ENCODE measurements at places on chromosomes 3 and 15.

GRCh38 chr3:184539801-184540435 lies 21.7 kb upstream of the EPHB3 start:
- no peak for DNase-seq

DNA sequence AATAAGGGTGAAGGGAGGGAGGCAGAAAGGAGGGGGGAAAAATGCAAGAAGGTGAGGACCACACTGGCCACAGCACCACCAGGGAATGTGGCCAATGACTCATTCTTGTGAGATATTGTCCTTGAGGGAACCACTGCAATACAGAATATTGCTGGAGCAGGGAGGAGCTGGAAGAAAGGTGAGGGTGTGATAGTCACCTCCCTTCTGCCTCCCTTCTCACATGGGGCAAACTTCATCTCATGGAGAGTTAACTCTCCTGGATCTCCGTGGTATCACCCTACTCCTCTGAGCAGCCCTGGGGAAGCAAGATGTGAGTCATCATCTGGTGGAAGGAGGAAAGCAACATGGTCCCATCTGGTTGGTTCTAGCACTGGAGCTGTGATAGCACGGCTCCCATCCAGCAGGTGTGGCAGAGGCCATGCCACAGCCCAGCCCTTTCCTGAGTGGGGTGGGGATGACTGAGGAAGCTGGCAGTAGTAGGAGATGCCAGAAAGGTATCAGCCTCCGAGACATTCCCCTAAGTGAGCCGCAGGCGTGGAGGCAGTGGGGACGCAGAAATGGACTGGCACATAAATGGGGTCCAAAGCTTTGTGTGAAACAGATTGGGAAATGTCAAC lies 115.9 kb upstream of the LPP start:
- DNase-seq, result no peak

GRCh38 chr15:59492389-59493377 lies 54.7 kb downstream of the FAM81A start:
- peak; percentile 81 for DNase-seq

- no peak for DNase-seq
These were observed 518.9 kb downstream of the TUSC7 start for GRCh38 chr3:117228466-117228865.

DNA sequence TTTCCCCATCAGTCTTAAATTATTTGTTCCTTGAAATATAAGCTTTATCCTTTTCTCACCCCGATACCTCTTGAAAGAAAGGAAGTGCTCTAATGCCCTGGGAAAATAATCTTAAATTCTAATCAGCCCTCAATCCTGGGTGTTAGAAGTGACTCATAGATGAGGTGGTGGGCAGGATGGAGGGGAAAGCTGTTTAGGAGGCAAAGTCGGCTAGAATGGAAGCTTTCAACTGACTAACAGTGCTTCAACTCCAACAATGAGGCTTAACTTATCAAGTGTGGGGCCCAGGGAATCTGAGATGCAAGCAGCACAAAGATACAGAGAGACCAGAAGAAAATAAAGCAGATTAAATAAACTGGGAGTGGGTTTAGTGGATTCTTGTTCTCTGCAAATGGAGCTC lies 175.8 kb downstream of the EPHB1 start:
- DNase-seq, result no peak
